Hematopoietic multipotent progenitor cell treated with erythropoietin and hydrocortisone succinate and interleukin-3 and kit ligand, for 15 days (in vitro differentiated cells): ENCODE measurements at places on chromosomes 11 and 22.

DNA sequence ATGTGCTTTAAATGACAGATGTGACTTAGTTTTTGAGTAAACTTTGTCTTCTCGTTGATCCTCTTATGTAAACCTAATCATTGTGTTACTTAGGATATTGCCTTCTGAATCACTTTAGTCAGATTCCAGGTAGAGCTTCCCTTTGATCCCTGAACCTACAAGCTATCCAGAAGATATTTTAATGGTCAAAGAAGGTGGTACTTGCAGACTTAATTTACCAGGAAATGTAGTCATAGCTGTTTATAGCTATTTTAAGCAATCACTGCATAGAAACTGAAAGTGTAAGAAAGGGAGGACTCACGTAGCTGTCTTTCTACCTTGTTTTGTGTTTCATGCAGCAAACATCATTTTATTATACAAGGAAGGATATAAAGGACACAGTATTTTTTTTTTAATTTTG, 189.5 kb downstream of the DDX10 start:
- DNase-seq, result no peak

- no peak for DNase-seq
Measured at GRCh38 chr22:48091060-48091650, 1328.7 kb downstream of the TBC1D22A start.

GRCh38 chr22:50683086-50683993, 10.7 kb downstream of the SHANK3 start:
- DNase-seq, result no peak

- no peak for DNase-seq
Measured at GRCh38 chr11:128260398-128260797, 327.0 kb downstream of the ETS1 start.

GRCh38 chr22:36649066-36649465, 54.5 kb downstream of the CACNG2 start:
- no peak for DNase-seq

- DNase-seq, result no peak
Measured at GRCh38 chr11:65641297-65642013, 3.6 kb downstream of the SIPA1 start.

GRCh38 chr22:32558681-32559355, 84.2 kb downstream of the FBXO7 start:
- DNase-seq, result peak; percentile 39

DNA sequence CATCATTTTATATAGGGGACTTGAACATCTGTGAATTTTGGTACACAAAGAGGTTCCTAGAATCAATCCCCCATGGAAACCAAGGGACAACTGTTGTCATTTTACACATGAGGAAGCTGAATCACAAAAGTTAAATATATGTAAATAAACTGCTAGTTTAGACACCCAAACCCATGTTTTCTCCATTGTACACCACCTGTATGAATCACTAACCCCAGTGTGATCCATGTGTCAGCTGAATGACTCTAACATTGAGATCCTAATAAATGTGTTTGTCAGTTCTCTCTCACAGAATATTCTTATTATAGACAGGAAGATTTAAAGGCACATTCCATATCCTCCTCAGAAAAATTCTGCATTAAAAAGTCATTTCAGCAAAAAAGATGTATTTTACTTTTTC, 83.3 kb downstream of the ATG16L2 start:
- DNase-seq, result no peak

- DNase-seq, result no peak
Measured at GRCh38 chr11:69825941-69826340, 6.7 kb upstream of the FGF3 start.

- no peak for DNase-seq
Measured at GRCh38 chr22:38802671-38803121, 8.8 kb upstream of the DNAL4 start.

GRCh38 chr11:44893846-44894617, 56.7 kb downstream of the TP53I11 start:
- peak; percentile 64 for DNase-seq

DNA sequence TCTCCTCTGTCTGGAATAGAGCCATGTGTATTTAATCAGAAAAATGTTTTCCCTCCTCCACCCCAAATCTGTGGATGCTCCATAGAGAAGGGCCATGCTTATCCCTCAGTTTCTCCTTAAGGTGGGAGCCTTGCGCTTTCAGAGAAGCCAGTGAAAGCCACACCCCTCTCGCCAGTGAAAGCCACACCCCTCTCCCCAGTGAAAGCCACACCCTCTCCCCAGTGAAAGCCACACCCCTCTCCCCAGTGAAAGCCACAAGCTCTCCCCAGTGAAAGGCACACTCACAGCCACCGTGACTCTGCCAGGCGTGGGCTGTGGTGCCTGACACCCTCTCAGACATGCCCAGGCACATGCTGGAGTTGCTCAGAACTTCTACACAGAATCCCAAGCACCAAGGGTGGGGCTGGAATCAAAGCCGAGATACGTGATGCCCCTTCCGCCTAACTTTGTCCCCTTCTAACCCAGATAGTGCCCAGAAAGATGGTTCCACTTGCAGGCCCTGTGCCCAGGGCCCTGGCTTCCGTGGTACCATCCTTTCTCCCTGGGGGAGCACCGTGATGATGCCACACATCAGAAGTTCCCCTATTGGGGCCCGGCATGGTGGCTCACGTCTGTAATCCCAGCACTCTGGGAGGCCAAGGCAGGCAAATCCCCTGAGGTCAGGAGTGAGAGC, 16.5 kb upstream of the PRR5 start:
- peak; percentile 91 for DNase-seq

DNA sequence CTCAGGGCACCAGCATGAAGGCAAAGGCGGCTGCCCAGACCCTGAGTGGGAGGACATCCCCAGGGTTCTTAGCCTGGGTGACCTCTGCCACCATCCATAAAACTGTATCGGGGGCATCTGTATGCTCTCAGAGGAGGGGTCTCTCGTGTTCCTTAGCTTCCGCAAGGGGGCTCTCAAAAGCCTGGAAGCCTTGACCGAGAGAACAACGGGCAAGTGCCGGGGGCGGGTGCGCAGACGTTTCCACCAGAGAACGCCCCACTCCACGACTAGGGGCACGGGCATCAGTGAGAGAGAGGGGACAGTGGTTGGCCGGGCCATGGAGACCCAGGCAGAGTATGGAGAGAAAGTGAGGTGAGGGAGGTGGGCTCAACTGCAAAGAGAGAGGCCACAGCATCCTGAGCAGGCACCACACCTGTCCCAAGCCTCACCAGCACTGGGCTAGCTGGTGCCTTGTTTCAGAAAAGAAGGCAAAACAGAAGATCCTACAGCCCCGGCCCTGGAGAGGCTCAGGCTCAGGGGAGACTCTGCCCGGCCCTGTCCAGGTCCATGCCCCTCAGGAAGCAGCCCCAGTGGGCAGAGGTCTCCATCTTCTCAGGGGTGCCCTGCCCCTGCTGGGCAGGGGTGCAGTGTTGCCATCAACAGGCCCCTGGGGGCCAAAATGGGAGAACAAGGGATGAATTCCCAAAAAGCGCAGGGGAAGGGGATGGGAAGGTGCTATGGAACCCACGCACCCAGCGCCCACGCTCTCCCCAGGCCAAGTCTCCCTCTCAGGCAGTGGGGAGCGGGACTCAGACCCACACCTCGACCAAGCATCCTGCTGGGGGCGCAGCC, 5.9 kb downstream of the TSPAN32 start:
- DNase-seq, result no peak

- no peak for DNase-seq
Measured at GRCh38 chr22:48606684-48607307, 1220.9 kb downstream of the BRD1 start.

- peak; percentile 47 for DNase-seq
Measured at GRCh38 chr11:88357323-88358039, 19.9 kb upstream of the CTSC start.

- DNase-seq, result no peak
Measured at GRCh38 chr22:26389125-26389524, 39.9 kb upstream of the ASPHD2 start.

DNA sequence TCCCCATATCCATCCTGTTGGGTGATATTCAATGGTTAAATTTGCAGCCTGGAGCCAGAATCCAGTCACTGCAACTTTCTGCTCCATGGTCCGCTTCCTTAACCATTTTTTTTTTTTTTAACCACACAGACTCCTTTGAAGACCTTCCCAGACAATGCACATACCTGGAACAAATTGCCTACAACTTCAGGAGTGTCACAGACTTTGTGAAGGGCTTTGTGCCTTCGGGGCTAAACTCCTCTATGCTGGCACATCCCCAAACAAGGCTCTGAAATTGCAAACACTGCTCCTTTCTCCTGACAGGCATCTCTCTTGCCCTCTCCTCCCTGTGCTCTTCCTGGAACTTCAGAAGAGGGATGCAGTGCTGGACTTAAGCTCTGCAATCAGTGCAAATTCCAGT, 40.6 kb downstream of the TENM4 start:
- no peak for DNase-seq

DNA sequence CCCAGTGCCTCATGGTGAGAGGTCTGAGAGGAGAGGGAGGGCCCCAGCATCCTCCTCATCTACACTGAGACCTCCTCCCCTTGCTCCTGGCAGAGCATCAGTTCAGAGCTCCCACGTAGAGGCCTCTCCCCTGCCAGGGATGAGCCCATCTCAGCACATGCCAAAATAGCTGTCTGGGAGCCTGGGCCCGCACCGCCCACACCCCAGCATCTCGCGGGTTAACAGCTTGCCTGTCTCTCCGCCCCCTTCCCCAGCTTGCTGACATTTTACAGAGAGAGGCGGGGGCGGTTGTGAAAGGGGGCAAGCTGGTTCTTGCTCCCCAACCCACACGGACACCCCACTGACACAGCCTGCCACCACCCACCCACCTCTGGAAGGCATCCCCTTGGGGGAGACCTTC, 6.4 kb downstream of the DGKZ start:
- no peak for DNase-seq

DNA sequence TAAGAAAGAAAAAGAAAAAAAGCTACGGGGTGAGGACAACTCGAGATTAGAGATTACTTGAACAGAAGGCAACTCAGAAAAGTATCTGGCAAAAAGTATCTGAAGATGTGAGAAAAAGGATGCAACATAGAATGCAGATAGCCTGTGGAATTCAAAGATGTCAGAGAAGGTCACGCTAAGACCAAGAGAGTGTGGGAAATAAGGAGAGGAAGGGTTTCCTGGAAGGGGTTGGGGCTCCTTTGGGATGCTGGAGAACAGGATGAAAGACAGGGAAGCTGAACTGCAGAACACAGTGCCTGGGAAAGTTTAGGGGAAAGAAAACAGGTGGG, 1.2 kb downstream of the GUCY1A2 start:
- no peak for DNase-seq

DNA sequence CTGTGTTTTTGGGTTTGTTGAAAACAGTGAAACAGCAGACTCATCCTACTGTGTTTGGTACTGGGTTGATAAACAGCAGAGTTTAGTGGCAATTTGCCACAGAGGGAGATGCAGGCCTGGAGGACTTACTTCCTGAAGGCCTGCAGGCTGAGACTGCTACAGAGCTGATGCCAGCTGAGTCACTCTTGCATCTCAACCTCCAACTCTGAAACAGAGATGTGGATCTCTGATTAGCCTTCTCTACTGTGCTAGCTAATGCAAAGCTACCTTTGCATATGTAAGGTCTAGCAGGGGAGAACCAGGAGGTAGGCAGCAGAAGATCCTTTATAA, 14.3 kb downstream of the ATP5MG start:
- DNase-seq, result peak; percentile 93

- no peak for DNase-seq
Measured at GRCh38 chr22:25452116-25452700, 112.3 kb upstream of the GRK3 start.

GRCh38 chr11:133966921-133967598, 10.3 kb upstream of the IGSF9B start:
- DNase-seq, result no peak

DNA sequence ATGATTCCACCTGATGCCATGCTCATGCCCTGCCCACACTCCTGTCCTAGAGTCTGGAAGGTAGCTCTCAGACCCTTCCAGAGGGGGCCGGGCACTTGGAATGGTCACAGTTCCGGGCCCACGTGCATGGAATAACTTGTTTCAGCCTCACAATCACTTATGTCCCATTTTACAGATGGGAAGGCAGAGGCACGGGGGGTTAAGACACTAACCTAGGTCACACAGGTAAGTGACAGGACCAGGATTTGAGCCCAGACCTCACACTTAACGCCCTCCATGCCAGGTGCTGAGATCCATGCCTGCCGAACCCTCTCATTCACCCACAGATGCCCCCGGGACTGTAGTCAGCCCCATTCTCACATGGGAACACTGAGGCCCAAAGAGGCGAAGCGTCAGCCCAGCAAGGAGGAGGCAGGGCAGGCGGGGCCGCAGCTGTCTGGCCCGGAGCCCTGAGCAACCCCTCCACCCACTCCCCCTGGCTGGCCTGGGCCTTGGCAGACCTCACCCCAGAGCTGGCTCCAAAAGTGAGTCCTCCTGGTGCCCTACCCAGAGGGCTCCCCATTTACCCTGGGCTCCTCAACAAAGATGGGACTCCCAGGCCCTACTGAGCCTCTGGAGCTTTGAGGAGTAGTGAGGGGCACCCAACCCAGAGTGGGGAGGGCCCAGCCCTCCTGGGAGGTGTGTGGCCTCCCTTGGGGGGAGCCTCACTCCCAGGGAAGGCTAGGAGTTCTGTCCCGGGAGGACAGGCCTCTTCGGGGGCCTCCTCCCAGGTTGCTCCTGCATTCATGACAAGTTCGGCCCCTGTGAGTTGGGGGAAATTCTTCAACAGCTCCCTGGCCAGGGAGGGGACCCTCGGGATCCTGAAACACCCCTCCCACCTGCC, 2.4 kb upstream of the ALDH3B1 start:
- peak; percentile 12 for DNase-seq

DNA sequence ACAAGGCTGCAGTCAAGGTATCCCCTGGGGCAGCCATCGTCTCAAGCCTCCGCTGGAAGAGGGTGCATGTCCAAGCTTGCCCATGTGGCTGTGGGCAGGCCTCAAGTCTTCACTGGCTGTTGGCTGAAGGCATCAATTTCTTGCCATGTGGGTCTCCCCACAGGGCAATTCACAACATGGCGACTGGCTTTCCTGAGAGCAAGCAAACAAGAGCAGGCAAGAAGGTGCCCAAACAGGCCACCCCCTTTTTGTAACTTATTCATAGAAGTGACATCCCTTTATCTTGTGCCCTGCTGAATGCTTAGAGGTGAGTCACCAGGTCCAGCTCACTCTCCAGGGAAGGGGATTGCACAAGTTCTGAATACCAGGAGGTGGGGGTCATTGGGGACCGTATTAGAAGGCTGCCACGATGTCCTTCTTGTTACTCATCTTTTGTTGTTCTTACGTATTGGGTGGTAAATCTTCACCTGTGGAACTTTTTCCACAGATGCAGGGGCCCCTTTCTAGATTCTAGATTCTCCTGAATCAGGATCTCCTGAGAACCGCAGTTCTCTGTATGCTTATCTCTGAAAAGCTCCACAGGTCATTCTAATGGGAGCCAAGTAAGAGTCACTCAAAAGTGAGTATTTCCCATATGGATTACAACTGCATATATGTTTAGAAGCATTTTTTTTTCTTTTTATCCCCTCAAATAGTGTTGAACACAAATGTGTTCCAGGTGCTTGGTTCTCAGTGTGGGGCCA, 44.2 kb upstream of the MICAL2 start:
- DNase-seq, result no peak

- no peak for DNase-seq
Measured at GRCh38 chr22:38850399-38850798, 6.6 kb upstream of the NPTXR start.

- no peak for DNase-seq
Measured at GRCh38 chr11:93485983-93486382, 57.2 kb downstream of the SMCO4 start.
